ENCODE measurements at places on chromosomes 6 and 20.

GRCh38 chr20:45998761-45999160 lies 9.9 kb upstream of the MMP9 start:
- no peak for DNase-seq

DNA sequence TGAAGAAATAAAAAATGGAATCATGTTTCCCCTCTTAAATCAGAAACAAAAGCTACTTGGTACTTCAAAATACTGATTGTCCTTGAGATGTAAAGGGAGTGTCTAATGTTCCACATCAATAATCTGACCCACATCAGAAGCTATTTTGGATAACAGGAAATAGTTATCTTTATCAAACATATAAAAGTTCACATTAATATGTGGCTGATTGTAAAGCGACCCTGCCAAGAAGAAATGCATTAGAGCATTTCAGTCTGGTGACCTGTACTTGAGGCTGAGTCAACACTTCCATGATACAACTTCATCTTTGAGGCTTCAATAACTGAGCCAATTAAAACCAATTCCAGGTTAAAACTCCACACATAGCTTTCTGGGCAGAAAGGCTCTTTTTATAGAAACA lies 31.8 kb downstream of the SYNE1 start:
- DNase-seq: no peak

DNA sequence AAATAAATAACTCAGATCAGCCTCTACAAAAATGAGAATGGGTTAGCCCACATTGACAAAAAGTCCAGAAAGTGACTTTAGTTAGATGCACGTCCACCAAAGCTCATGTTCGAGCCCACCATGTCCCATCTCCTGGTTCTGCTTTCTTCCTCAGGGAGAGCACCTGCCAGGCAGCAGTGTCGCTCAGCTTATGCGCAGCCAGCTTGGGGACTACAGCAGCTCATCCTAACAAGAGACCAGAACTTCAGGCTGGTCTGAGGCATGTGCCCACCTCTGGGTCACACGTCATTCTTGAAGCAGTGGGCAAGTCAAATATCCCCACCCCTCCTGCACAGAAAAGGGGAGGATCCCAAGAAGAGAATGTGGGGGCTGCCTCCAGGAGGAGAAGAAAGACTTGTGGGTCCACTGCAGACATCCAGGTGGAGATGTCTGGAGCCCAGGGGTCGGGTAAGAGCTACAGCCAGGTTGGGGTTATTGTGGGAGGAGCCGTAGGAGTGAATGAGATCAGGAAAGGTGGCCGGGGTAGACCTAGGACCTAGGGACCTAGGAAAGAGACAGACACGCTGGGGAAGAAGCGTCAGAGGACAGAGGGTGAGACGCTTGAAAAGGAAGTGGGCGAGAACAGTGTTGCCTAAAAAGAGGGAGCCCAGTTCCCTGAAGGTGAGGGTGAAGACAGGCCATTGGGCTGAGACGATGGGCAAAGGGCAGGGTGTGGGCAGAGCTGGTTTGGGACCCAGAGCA lies 52.5 kb downstream of the SSR1 start:
- no peak for DNase-seq

- DNase-seq: no peak
Measured at GRCh38 chr6:89013438-89013837, 50.0 kb upstream of the RNGTT start.

- no peak for DNase-seq
Measured at GRCh38 chr20:41335591-41335990, 5.0 kb upstream of the LPIN3 start.

DNA sequence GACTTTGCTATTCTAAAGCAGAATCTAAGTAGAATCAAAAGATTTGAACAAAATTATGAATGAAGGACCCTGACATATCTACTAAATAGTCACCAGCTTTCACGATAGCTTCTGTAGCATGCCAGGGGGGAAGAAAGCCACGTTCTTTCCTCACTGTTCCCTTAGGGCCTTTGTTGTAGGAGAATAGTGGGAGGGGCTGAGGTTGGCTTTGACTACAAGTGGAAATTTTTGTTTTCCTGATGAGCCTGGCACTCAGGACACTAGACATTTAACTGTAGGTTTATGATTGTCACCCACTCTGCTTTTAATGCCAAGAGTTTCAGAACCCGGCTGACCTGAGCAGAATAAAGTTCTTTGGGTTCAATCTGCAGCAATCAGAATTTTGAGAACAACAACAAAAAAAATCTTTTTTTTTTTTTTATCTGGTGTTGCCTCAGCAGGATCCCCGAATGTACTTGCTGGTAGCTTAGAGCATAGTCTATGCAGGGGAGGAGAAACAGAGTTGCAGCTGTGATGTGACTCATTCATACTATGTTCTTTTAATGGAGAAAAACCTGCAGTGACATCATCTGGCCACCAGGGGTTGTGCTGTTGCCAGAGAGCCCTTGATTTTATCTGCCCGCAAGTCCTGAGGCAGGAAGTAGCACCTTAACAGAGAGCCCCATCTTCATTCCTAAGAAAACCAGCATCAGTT lies 38.5 kb downstream of the TPD52L1 start:
- DNase-seq: peak; percentile 23

- DNase-seq: no peak
Measured at GRCh38 chr6:142824426-142824825, 120.5 kb downstream of the HIVEP2 start.

DNA sequence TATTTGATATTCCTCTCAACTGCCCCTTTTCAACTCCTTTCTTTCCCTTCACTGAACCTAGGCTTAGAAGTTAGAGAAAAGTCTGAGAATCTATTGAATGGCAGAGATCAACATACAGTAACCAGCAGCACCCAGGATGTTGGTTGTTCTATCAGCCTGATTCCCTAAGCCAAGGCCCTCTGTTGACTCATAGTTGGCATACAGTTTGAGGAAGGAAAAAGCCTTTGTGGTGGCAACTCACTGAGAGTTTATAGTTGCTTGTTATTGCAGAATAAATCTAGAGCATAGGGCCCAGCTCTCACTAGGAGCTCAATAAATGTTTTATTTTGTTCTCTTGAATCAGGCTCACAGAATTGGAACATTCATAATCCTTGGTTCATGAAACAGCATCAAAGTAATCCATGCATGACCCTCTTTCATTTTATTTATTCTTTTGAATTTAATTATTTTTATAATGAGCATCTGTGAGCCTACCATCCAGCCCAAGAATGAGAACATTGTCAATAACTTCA lies 119.1 kb upstream of the ADGRF1 start:
- DNase-seq: no peak
